ENCODE measurements at places on chromosomes 12 and 14.

- no peak for DNase-seq
Observed at GRCh38 chr12:8549381-8549780, 8.7 kb upstream of the CLEC4E start.

- DNase-seq: no peak
Observed at GRCh38 chr12:46452061-46452615, 79.6 kb upstream of the SLC38A2 start.

DNA sequence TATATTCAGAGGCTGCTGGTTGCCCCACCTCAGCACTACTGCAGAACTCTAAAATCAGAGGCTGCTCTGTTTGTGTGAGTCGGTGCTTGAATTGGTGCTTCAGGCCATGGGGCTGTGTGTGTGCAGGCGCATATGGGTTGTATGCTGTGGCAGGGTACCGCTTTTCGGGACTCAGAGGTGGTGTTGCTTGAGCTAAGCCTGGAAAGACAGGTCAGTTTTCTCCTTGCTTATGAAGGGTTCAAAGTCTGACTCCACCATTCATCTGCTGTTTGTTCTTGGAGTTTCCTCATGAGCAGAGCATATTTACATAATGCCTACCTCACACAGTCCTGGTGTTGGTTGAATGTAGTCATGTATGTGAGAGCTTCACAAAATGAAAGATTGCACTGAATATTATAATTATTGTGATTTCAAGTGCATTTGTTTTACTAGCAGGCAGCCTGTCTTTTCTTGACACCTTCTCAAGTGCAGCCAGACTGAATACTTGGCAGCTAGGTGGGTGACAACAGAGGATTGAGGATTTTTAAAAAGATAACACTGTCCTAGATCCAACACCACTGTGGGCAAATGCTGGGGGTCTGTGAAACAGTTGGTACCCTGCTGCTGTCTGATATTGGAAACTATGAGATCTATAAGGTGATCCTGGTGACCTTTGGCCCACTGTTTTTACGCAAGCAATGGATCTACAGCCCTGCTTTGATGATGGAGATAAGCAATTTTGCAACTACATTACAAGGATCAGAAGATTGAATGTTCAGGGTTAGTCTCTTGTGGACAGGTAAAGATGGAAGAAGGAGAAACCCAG lies 1.0 kb upstream of the ANG start:
- DNase-seq: no peak

GRCh38 chr14:100776681-100777365 lies 49.1 kb upstream of the MEG3 start:
- DNase-seq: no peak

GRCh38 chr12:82801951-82802610 lies 115.4 kb downstream of the TMTC2 start:
- no peak for DNase-seq

GRCh38 chr12:72365151-72365550 lies 93.0 kb downstream of the TRHDE start:
- DNase-seq: no peak

DNA sequence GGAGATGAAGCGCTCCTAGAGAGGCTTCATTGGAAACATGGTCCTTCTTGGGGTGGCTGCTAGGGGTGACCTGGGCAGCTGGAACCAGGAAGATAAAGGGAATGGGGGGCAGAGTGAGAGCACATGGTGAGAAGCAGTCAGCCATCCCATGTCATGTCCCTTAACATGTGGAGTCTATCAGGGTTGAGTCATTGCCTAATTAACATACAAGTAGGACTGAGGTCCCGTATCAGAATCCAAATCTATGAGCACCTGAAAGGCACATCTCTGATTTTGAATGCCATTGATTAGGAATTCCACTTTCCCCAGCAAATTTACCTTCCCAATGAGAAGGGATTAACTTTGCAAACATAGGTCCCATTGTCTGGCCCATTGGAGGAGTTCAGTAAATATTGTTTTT lies 20.3 kb upstream of the PPP1R1A start:
- DNase-seq: no peak

- no peak for DNase-seq
Observed at GRCh38 chr12:94265539-94265938, 117.2 kb downstream of the PLXNC1 start.

DNA sequence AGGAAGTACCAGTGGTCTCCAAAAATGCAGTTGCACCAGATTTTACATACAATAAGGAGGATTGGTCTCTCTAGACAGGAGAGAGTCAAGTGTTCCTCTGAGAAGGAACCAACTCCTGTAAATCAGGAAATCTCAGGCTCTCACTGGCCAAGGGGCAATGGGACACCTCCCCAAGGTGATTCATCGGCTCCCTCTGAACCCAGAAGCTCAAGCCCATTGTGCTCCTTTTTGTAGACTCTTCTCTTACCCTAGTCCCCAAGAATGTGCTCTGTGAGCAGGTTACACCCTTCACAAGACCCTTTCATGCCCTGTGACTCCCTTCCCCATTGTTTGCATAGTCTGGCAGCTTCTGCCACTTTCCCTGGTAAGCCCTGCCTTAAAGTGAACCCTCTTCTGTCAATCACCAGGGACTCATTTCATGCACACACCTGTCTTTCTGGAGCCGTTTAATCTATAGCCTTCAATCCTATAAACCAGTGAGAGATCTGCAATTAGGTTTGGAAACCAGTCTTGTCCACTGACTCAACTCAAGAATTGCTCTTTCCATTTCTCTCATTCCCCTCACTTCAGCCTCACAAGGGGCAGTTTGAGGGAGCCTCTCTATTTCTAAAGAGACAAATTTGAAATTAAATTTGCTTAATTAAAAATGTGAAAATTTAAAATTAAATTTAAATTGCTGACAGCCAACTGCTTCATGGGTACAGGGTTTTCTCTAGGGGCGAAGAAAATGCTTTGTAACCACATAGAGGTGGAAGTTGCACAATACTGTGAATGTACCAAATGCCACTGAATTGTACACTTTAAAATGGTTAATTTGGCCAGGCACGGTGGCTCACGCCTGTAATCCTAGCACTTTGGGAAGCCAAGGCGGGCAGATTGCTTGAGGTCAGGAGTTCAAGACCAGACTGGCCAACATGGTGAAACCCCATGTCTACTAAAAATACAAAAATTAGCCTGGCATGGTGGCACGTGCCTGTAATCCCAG lies 38.3 kb upstream of the LTA4H start:
- no peak for DNase-seq

- DNase-seq: no peak
Observed at GRCh38 chr14:100827101-100828021, 1.4 kb downstream of the MEG3 start.

- DNase-seq: no peak
Observed at GRCh38 chr12:80648881-80649280, 58.6 kb upstream of the MYF6 start.

GRCh38 chr12:12334367-12335040 lies 15.5 kb downstream of the MANSC1 start:
- peak; percentile 63 for DNase-seq

- DNase-seq: no peak
Observed at GRCh38 chr12:78392918-78393317, 471.7 kb upstream of the SYT1 start.

- no peak for DNase-seq
Observed at GRCh38 chr12:15806826-15807225, 17.6 kb upstream of the EPS8 start.

All from WTC11 (cell line).